ENCODE measurements at places on chromosomes 11 and 22.

- DNase-seq: peak; percentile 42
Measured at GRCh38 chr11:32426192-32426591, 9.1 kb downstream of the WT1 start.

DNA sequence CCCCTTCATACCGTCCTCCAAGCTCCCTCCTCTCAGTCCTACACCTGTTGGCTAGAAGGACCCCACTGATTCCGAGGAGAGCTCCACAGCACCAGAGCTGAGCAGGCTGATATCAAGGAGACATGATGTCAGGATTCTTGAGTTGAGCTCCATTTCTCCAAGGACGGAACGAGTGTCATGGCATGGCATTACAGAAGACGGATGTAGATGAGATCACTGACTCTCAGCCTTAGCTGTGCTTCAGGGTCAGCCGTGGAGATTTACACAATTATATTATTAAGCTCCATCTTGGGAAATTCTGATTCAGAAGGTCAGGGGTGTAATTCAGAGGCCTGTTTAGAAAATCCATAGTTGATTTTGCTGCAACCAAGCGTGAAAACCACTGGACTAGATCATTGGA is 428.9 kb upstream of the B3GAT1 start:
- DNase-seq: no peak

DNA sequence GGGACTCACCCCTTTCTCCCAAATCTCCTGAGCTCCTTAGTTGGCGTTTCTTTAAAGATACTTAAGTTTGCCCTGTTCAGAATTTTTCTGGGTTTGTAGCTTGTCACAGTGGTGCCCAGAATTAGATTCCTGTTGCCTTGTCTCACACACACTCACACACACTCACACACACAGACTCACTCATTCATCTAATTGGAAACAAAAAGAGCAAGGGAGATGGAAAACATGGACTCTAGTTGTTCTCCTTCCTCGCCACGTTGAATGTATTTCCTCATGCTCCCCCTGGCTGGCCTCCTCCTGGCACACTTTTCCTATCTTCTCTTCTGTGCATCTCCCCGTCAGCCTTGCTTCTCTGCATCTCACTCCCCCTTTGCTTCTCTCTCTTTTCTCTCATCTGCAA is 752.3 kb downstream of the NTM start:
- DNase-seq: peak; percentile 41

DNA sequence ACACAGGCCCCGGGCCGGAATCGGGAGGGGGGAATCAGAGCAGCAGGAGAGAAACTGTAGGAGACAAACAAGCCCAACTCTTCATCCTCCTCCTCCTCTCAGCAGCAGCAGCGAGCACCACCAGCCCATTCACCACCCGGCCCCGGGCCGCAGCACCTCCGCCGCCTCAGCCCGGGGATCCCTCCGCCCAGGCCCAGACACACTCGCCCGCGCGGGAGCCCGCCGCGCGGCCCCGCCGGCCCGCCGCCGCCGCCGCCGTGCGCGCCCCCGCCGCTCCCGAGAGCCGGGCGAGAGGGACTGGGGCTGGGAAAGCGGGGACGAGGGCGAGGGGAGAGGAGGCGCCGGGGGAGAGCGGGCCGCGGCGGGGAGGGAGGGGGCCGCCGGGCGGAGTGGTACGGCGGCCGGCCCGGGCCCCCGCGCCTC is at the start of gene PHF21A:
Gene PHF21A (minus strand): TSS at position 154 of the 423 bp plus-strand sequence. CDS start 37,235 bp downstream, outside the sequence.
- peak; percentile 97 for DNase-seq

GRCh38 chr22:39471381-39472141 is 14.7 kb downstream of the MGAT3 start:
- peak; percentile 51 for DNase-seq

DNA sequence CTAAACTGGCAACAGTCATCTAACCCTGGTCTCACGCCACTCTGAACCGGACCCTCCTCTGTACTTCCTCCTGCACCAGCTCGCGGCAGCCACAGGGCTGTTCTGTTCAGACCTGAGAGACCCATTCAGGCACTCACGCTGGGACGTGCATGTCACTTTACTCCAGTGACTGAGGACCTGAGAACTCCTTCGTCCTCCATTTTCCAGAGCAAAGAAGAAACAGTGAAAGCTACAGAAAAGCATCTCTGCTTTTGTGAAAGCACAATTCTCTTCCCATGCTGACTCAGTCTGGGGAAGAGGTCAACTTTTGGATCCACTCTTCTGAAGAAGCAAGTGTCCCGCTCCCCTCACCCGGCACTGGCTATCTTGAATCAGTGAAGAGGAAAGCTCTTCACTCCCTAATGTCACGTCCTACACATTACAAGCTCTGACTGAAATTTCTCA is 24.5 kb downstream of the PISD start:
- no peak for DNase-seq
